ENCODE measurements at places on chromosomes 6 and 20.

DNA sequence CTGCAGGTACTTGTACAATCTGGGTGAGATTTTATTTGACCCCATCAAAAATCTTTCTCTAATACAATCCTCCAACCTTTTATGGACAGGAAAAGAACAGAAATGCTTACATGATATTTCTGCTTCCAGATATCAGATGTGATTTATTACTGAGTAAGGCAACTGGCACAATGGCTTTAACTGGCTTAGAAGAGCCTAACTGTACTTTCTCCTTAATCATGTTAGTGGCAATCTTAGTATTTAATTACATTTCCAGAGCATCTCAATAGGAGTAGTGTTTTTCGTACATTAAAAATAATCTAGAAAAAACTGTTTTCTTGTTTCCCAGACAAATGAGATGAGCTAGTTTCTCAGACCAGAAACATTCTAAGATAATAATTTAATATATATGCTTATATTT is 251.6 kb downstream of the KCNQ5 start:
- DNase-seq: no peak

GRCh38 chr6:87066449-87067333 is 28.2 kb downstream of the CGA start:
- DNase-seq: no peak

DNA sequence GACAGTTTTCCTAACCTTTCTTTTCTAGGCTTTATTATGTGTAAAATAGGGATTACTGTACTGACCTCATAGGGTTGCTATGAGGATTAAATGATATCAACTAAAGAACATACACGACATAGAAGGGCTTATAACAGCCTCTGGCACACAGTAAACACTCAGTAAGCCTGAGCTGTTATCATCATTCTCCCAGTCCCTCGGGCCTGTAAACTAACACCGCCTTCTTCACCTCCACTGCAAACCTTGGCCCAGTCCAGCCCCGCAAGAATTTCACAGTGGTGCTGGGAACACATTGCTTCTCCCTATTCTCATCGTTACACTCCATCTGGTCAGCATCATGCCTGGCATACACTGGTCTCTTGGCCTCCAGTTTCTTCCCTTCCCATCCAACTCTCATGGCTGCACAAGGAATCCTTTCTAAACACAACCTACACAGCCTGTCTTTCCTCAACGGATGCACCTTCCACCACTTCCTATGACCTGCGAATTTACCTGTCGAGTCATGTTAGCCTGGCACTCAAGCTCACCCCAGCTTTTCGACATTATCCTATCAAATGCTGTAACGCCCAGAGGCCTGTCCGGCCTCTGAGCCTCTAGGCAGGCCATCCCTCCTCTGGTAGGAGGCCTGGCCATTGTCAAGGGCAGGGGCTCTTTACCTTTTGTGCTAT is 92.1 kb downstream of the FYN start:
- no peak for DNase-seq

DNA sequence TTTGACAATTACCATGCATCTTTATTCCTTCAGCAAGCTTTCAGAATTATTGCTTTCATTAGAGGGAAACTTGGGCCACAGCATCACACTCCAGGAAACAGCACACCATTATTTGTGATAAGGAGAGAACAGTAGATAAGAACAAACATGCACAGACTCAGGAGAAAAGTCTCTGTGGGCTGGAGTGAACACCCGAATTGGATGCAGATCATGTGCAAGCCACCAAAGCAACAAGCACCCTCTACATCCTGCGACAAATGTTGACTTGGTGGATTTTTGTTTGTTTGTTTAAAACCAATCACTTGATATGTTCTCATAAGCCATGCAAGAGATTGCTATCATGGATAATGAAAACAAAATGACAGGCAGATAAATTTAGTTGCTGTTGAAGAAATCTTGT is 67.7 kb upstream of the ZFP64 start:
- DNase-seq: no peak

Measured in activated naive CD4-positive, alpha-beta T cell (primary cell).